Stimulated activated CD8-positive, alpha-beta memory T cell treated with anti-CD3 and anti-CD28 coated beads, Interleukin-7, amount 100 ng/mL, for 24 hours (primary cell): ENCODE measurements at places on chromosomes 2 and 18.

DNA sequence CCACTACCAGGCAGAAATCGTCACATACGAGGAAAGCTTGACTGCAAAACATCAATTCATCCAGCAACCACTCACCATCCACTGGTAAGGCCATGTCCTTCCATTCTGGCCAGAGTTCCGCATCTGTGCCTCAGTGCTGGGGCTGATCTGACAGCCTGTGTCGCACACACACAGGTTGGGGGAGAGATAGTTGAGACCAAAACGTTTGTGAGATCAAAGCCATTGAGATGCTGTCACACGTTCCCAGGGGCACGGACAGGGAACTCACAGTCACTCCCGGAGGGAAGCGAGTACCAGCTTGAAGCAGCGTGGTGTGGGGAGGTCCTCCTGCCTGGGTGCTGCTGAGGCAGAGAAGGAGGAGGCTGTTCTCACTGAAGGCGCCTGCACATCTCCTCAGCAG is 458.5 kb upstream of the SALL3 start:
- DNase-seq: no peak

- no peak for DNase-seq
Observed at GRCh38 chr2:240140511-240140910, at the start of gene OTOS. Gene OTOS, minus strand, starts transcription at chr2:240140658. Its CDS starts 332 bp downstream, at chr2:240140326.

DNA sequence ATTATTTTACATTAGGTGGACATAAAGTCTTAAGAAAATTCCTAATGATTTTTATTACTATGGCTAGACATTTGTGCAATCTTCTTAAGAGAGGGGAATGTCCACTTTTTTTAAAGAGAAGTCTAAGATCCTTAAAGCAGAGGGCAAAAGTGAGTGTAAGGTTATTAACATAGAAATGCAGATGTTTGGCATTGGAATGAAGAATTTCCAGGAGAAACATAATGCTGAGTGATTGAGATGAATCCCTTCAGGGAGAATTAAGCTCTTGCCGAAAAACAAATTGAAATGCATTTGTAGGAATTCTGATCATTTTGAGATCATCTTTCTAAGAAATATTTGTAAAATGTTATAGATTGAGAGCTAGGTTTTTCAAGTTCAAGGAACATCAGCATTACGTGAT is 15.0 kb downstream of the FAM124B start:
- DNase-seq: no peak

GRCh38 chr2:64738026-64738425 is 84.3 kb upstream of the SERTAD2 start:
- no peak for DNase-seq

DNA sequence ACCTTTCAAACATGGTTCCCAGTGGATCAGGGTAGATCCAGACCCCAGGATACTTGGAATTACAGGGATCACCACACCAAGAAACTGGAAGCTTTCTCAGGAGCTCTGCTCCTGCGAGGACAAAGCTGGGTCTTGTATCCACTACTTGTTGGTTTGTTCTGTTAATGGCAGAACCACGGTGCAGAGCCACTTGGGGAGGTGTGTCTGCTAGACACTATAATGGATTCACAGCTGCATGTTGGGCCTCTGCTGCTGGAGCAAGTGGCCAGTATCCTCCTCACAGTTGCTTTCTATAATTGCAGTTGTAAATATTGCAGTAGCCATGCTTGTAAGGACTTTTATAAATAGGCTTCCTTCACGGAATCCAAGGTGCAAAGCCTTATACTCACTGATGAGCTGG is 12.9 kb downstream of the FOSL2 start:
- no peak for DNase-seq

GRCh38 chr18:77102259-77103040 is 30.1 kb downstream of the MBP start:
- no peak for DNase-seq

DNA sequence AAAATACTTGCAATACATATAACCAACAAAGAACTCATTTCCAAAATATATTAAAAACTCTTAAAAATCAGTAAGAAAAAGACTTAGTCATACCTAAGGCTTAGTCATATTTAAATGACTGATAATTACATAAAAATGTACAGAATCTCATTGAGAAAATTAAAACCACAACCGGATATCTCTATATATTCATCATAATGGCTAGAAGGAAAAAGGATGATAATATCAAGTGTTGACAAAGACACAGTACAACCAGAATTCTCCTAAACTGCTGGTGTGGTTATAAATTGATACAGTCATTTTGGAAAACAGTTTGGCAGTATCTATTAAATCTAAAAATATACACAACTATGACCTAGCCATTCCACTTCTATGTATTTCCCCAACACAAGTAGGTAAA is 27.1 kb upstream of the IHH start:
- no peak for DNase-seq

- no peak for DNase-seq
Observed at GRCh38 chr18:56835331-56835730, 184.2 kb downstream of the WDR7 start.

GRCh38 chr2:75340560-75340959 is 141.2 kb upstream of the TACR1 start:
- DNase-seq: no peak

- no peak for DNase-seq
Observed at GRCh38 chr2:30439879-30440278, 7.2 kb upstream of the LCLAT1 start.
